ENCODE measurements at places on chromosomes 7 and 10.
A peak's percentile ranks its signal among the peaks of the same experiment; 100 is the strongest.

- no peak for DNase-seq
Observed at GRCh38 chr10:19728964-19729363, 87.3 kb upstream of the PLXDC2 start.

GRCh38 chr10:11539191-11539868, 72.1 kb downstream of the USP6NL start:
- DNase-seq, result peak; percentile 74

- no peak for DNase-seq
Observed at GRCh38 chr10:119531067-119531466, 11.5 kb downstream of the RGS10 start.

DNA sequence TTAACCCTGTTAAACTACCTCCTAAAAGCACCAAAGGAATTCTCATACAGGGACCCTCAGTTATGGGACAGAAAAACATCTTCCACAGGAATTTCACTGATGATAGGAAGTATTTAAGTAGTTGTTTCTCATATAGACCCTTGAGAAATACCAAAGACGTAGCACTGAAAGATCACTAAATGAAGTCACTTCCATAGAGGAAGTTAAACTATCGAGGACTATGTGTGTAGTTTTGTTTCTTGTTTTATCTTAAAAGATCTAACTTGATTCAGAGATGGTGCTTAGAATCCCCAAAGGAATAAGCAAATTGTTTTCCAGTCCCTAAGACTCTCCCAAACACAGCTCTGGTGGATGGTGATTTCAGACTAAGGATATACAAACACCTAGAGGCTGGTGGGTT, 94.8 kb upstream of the AFAP1L2 start:
- no peak for DNase-seq

GRCh38 chr10:61778137-61778536, 115.4 kb downstream of the CABCOCO1 start:
- no peak for DNase-seq

DNA sequence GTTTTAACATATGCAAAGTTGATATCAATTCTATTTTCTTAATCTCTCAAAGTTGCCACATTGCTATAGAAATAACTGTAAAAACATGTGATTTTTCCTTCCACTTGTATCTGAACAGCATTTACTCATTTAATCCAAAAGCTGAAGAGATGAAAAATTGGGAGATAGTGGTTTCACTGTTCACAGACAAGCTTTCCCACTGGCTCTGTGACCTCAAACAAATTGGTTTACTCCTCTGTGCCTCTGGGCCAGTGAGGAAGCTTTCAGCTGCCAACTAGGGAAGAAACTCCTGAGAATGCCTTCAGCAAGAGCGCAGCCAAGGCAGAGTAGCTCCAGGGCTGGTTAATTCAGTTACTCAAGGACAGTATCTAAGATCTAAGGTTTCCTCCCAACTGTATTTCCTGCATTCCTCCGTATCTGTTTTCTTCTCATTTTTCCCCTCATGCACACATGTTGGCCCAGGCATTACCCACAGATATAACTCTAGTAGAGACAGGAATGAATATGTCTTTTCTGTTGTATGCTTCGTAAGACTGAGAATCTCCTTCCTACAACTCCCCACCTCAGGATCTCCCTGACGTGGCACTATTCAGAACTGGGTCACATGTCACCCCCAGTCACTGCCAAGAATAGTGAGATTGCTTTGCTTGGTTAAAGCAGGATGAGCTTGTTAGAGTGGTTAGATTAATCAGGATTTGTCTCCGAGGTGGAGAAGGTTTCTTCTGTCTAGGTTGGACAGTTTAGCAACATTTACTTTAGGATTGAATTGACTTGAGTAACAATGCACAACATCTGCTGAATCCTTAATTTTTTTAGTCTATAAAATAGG, 315.7 kb downstream of the NRG3 start:
- DNase-seq, result peak; percentile 7

DNA sequence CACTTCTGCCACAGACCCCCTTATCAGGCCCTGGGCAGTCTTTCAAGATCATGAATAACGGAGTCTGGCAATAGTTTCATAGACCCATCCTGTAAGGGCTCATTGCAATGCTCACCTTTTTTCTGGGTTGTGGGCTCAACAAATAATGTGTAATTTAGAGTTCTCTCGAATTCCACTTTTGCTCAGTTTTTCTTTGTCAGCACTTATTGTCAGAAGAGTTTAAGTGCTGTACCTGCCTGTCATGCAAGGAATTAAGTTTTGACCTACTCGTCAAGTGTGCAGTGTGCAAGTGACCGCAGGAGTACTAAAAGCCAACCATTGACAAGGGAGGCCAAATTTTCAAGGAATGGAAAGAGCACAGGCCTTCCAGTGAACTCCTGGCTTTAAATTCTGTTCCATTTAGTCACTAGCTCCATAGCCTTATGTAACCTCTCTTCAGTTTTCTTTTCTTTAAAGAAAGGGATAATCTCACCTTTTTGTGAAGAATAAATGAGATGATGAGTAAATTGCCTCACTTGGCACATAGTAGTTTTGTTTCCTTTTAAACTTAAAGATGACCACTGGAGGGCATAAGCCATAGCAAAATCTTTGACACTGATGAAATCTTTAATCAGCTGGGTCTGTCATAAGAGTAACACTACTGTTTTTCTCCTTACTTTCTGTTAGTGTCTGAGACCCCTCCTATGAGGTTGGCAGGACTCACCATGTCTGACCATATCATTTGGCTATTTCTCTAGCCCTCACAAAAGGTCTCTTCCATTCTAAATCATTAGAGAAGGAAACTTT, 313.3 kb downstream of the TYW1 start:
- no peak for DNase-seq

- no peak for DNase-seq
Observed at GRCh38 chr7:64581926-64582894, 19.3 kb upstream of the ZNF680 start.

DNA sequence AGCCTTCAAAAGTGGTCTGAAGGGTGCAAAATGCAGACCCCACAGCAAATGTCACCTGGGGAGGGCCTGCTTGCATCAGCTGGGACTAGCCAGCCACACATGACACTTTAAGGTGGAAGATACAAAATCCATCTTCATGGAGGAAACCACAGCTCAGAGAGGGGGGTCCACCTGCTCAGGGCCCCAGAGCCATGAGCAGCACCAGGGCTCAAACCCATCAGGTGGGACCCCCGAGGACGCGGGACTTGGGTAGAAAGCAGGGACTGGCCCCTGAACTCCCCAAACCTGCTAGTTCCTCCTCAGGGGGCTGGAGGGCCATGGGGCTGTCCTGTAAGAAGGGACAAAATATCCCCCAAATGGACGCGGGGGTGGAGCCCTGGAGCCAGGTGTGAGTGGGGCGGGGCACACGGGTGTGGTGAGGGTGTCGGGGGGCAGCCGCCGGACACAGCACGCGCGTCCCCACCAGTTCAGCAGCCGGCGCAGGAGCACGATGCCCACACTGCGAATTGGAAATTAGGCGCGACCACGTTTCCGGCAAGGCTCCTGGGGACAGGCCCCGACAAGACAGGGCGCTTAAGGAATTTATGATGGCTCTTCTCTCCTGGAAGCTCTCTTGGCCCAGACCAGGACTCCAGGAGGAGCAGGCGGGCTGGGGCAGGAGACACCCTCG, 8.0 kb downstream of the PDGFA start:
- DNase-seq, result no peak

Data from fibroblast of skin of back (primary cell).